ENCODE measurements at places on chromosomes 3 and 15.
A peak's percentile ranks its signal among the peaks of the same experiment; 100 is the strongest.

- no peak for DNase-seq
These were observed 13.8 kb downstream of the PLXNB1 start for GRCh38 chr3:48416091-48416505.

GRCh38 chr15:71651750-71652186 is 158.6 kb upstream of the NR2E3 start:
- no peak for DNase-seq

DNA sequence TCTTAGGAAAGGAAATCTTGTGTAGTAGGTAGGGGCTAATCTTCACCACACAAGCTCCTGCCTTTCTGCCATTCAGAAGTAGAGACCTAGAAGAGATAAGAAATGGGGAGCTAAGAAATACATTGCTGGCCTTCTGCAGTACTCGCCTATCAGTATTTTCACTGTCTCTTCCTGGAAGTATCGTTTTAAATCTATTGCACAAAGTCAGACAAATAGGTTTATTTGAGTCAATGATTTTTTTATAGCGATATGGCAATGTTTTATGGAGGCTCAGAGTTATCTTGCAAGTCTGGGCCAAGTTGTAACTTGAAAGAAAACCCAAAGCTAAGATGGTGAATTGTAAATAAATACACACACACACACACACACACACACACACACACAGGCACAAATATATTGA is 103.8 kb downstream of the PTPRG start:
- DNase-seq, result no peak

DNA sequence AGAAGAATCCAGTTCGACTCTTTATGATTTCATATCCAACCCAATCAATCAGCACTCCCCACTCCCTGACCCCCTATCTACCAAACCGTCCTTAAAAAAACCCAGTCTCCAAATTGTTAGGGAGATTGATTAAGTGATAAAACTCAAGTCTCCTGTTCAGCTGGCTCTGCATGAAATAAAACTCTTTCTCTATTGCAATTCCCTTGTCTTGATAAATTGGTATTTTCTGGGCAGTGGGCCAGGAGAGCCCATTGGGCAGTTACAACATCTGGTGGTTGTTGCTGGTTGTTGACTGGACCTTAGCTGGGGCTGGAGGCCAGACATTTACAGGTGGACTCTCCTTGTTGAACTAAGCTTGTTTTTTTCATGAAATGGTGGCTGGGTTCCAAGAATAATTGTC is 642.3 kb downstream of the ROBO2 start:
- no peak for DNase-seq

DNA sequence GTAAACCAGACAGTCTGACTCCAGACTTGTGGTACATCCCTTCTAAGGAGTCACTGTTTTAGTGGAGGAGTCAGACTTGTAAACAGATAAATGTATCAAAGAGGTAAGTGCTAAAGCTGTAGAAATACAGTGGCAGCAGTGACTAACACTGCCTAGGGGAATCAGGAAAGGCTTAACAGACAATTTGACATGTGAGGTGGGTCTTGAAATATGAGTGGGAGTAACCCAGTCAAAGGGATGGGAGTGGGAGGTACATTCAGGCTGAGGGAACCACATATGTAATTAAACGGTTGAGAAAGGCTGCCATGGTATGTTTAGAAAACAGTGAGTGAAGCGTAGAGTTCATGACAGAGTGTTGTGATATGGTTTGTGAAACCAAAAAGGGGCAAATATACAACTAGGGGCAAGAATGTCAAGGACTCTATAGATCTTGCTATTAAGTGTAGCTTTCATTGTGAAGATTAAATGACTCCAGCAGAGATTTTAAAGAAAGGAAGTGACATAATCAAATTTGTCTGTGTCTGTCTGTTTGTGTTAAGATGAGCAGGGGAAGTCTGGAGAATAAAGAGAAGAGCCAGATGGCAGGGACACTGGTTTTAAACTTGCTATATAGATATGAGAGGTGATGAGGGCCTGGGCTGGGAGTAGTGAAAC is 11.2 kb upstream of the ALCAM start:
- DNase-seq, result no peak

DNA sequence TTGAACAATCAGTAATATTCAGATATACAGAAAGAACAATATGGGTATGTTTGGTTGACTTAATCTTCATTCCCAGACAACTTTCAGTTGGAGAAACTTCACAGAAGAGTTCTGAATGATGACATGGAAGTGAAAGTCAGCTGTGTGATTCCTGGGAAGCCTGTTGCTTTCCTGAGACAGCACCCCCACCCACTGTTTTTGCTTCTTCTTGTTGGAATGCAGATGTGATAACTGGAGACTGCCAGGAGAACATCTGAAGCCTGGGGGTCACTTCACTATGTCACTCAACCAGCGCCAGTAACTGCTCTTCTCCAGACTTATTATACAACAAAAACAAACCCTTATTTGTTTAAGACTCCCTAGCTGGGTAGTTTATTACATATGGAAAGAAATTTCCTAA is 599.4 kb downstream of the ZIC1 start:
- DNase-seq, result no peak

- DNase-seq, result no peak
These were observed 93.3 kb upstream of the CCDC54 start for GRCh38 chr3:107283948-107284347.

DNA sequence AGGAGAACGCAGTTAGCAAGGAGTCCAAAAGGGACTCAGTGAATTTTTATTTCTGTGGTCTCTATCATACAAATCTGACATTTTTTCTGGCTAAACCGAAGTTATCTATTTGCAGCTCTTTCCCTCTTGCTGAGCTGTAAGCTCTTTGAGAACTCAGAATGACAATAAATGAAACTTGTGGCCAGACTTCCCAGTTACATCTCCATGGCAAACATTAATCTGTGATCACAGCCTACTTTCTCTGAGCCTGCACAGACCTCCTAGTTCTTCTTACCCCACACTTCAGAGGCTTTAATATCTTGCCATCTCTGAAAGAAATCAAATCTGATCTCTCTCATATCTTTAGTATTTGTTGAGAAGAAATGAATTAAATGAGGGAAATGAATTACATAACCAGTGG is 58.0 kb downstream of the PLD1 start:
- no peak for DNase-seq

- DNase-seq, result no peak
These were observed 40.8 kb upstream of the IQCF6 start for GRCh38 chr3:51819709-51820406.

- no peak for DNase-seq
These were observed 44.2 kb downstream of the SMAD6 start for GRCh38 chr15:66746231-66746605.

DNA sequence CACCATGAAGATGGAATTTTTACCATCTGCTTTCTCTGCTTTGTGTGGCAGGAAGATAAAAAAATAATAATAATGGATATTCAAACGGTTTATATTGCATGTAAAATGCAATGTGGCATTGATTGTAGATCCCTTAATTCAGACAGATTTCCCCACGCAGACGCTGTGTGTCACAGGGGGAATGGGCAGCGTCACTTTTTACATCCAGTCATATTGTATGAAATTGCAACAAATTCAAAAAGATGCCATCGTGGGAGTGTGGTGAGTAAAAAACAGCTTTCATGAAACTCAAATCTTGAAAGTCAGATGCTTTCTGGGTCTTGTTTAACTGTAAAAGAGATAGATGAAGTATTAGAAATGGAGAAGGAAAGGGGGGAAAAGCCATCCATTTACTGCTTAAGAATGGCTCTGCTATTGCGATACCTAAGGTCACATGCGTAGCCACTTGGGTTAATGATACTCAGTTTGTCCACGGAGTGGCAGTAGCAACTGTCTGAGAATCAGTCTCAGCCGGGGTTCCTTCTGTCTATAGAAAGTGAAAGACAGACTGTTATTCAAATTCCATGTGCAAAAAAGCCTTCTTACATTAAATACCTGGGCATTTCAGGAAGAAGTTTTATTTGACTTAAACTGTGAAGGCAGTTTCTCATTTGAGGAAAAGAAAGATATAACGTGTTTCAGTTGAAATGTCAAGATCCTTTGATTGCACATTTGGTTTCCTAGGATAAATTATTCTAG is 28.5 kb downstream of the BTD start:
- DNase-seq, result peak; percentile 39

GRCh38 chr15:38299216-38299615 is 46.6 kb downstream of the SPRED1 start:
- no peak for DNase-seq

DNA sequence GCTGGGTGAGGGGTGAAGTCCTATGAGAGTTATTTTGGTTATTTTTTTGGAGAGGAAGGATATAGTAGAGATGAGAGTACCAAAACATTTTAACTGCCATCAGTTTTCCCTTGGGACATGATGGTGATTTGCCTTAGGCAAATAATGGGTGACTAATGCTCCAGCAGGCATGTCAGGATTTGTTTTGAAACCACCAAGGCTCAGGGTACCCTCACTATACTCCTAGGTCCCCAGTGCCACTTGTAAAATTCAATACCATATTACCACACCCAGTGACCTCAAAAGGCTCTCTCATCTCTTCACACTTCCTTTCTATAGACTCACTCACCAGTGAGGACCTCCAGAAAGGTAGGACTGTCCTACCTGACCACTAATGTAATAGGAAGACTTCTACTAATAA is 83.6 kb downstream of the WDR72 start:
- DNase-seq, result no peak

DNA sequence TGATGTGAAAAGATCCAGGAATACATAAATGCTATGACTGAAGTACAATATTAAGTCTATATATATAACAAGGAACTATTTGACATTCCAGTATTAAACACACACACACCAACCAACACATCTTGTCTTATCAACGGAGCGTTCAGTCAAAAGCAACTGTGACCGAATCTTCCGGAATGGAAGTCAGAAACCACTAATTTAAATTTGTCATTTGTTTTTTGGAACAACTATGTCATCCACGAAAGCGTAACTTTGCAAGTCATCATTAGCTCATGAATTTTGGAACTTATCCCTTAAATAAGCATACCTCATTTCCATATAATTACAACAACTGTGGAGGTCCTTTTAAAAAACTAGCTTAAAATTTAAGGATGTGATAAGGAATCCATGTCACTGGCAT is 5.0 kb downstream of the ZNF385D start:
- DNase-seq, result no peak

- no peak for DNase-seq
These were observed 107.4 kb downstream of the GREM1 start for GRCh38 chr15:32825219-32825618.

GRCh38 chr3:35404571-35404970 is 234.8 kb upstream of the ARPP21 start:
- no peak for DNase-seq

DNA sequence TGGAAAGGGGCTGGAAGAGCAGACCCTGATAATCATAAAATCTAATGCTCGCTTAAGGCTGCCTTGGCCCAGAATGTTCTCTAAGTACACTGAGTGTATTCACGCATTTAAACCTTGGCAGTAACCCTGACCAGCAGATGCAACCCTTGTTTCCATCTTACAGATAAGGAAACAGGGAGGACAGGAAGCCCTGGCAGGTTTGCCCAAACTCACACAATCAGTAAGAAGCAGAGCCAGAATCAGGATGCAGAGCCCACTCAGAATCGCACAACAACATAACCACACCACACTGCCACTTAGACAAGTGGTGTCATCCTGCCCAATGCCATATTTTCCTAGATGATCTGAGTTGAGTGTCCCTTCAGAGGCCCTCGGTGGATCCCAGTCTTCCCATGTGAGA is 214.5 kb upstream of the HES1 start:
- DNase-seq, result no peak

GRCh38 chr3:185063431-185063830 is 89.4 kb downstream of the C3orf70 start:
- DNase-seq, result no peak

- no peak for DNase-seq
These were observed 307.7 kb upstream of the SEMA6D start for GRCh38 chr15:47409600-47409999.

DNA sequence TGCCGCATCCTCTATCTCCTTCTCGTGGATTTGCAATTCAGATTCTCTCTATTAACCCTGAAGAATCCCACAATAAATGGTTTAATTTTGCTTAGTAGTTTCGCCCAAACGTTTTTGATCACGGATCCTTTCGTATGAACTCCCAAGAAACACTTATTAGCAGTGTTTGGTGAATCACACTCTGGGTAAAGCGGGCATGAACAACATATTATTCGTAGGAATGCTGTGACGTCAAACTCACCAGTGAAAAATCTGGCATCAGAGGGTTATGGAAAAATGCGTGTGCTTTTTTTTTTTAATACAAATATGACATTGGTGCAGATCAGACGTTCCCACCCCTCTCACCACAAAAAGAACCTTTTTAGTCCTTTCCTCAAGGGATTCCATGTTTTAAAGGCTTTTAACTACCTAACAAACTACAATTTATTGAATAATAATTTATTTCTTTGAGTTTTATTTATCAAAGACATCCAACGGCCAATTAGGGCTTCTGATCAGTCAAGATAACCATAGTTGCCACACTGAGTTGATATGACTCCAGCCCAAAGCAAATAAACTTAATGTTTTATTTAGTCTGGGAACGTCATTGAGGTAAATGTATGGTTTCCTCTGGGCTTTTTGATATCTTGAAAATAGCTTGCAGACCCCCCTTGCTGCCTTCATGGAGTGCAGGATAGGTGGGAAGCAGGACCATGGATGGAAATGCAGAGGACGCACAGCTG is 45.5 kb upstream of the CGNL1 start:
- DNase-seq, result no peak

- DNase-seq, result no peak
These were observed 52.2 kb downstream of the SATB1 start for GRCh38 chr3:18372786-18373405.

- DNase-seq, result no peak
These were observed 184.0 kb downstream of the GOLGA6L6 start for GRCh38 chr15:20357481-20358065.

DNA sequence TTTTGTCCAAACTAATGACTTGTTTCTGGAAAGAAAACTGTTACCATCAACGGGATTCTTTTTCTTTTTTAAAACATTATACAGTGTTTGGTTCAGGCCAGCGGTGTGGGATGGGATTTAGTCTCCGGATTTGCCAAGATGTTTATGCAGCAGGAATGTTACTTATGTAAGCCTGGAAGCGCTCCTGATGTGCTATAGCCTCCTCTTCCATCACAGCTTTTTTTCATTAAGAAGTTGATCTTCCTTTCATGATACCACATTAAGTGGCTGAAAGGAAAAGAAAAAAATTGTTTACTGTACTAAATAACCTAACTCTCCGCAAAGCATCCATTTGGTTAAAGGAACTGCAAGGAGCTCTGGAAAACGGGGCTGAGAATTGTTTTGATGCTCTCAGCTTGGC is 120.5 kb upstream of the ALDH1A3 start:
- DNase-seq, result no peak

GRCh38 chr3:155078711-155079467 is 1.2 kb upstream of the MME start:
- DNase-seq, result no peak

- no peak for DNase-seq
These were observed 13.9 kb upstream of the PODXL2 start for GRCh38 chr3:127614928-127615589.

DNA sequence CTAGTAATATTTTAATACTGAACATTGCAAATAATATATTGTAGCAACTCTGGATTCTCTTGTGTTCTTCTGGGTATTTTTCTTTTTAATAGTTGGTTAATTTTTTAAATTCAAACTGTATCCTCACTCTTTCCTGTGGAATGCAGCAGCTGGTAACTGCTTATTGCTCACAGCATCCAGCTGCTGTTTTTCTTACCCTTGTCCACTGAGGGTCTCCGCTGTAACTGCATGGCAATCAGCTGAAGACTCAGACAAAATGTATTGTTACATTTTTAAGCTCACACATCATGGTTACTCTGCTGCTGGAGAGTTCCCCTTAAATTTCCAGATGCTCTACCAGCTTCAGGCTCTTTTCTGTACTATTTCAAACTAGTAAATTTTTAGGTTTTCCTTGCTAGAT is 227.6 kb downstream of the MBNL1 start:
- DNase-seq, result no peak

All from activated effector memory CD4-positive, alpha-beta T cell treated with Interleukin-2 at 50 U/mL for 16 hours (primary cell).